ENCODE measurements at places on chromosomes 16 and 17. TPM values are rescaled to one million over a fixed set of nuclear protein-coding genes. Genes with fewer than 3 reads are reported as not detected.

RAD51C gene
- total RNA-seq = 12.2 TPM

SCN4A gene
- 0.45 TPM for total RNA-seq

ACAP1 gene
- 7.2 TPM for total RNA-seq

TNRC6C gene
- total RNA-seq = 14.5 TPM

GRCh38 chr17:39628655-39629493 is 2.1 kb downstream of the PPP1R1B start:
- H3K27ac ChIP-seq = peak overlapping the region; percentile 79
- no peaks in the 10 kb centered on the region for H3K36me3 ChIP-seq
- peaks cover 65% of the 10 kb centered on the region for H3K4me1 ChIP-seq
- DNase-seq = no peak
- H3K27me3 ChIP-seq = peaks cover 66% of the 10 kb centered on the region
- H3K4me3 ChIP-seq = peak overlapping the region; percentile 44

- H3K4me3 ChIP-seq = no peak overlapping the region
- no peak overlapping the region for H3K27ac ChIP-seq
- H3K36me3 ChIP-seq = peaks cover 18% of the 10 kb centered on the region
Measured at GRCh38 chr16:2328428-2328827, 12.1 kb downstream of the ABCA3 start.

DNA sequence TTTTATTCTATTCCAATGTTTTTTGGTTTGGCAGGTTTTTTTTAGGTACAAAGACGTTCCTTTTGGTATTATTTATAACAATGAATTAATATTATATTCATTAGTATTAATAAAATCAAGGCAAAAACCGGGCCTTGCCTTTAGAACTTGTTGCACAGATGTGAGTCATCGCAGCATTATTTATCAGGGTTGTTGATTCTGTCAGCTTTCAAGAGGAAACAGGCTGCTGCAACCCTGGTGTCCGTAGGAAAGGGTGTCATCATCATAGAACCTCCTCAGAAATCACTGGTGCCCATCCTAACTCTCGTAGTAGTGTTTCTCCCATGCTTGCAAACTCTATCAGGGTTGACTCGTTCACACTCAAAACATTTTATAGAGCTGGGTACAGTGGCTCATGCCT is 10.2 kb upstream of the LRRC37B start:
- DNase-seq = no peak
- H3K27me3 ChIP-seq = no peaks in the 10 kb centered on the region
- H3K4me3 ChIP-seq = no peak overlapping the region
- peaks cover 65% of the 10 kb centered on the region for H3K36me3 ChIP-seq
- H3K27ac ChIP-seq = no peak overlapping the region
- no peaks in the 10 kb centered on the region for H3K4me1 ChIP-seq

GRCh38 chr16:53893731-53894435 is 189.9 kb downstream of the FTO start:
- no peak overlapping the region for H3K27ac ChIP-seq
- H3K4me3 ChIP-seq = no peak overlapping the region
- H3K36me3 ChIP-seq = peaks cover 7% of the 10 kb centered on the region
- DNase-seq = no peak
- H3K27me3 ChIP-seq = no peaks in the 10 kb centered on the region

DNA sequence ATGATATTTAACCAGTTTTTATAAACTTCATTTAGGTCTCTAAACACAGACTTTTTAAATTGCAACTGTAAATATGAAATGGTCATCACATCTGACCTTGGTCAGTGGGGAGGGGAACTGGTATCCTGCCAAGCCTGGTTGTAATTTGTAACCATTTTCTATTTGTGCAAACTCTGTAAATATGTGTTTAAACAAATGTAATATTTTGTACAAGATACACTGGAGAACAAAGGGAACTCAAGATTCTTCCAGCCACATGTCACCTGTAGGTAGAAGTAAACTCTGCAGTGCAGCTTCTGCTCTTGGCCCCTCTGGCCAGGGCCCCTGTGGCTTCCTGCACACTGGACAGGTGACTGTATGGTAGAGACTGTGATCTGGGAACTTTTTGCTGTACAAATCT is 35.8 kb downstream of the AKAP1 start:
- no peaks in the 10 kb centered on the region for H3K27me3 ChIP-seq
- H3K4me3 ChIP-seq = no peak overlapping the region
- DNase-seq = no peak
- H3K27ac ChIP-seq = no peak overlapping the region

DNA sequence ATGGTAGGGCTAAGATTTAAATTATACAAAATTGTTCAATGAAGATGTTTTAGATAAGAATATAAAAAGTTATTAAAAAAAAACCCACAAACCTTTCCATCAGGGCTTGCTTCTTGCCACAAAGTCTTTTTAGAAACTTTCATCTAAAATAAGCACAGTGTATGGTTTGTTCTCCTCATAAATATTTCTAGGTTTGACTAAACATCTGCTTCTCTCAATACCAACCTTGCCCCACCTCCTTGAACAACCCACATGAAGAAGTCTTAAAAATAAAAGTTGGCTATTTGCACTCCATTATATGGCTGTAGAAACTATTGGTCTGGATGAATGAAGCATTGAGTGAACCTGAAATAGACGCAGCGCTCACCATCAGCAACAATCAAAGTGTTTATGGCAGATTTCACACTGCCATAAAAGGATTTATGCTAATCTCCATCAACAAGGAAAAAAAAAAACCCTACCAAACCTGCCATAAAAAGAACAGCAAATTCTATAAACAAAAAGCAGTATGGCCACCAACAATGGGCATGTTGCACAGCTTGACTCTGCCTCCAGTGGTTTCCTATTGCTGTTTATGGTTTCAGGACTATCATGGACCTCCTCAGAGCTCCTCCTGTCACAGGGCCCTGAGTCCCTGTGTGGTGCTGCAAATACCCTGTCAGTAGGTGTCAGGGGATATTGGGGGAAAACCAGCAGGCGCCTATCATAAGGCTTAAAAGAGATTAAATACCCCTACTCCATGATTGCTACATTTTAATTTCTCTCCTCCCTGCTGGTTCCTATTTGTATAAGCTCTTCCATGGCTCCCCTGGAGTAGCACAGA is 37.6 kb downstream of the SNX11 start:
- H3K27me3 ChIP-seq = peaks cover 53% of the 10 kb centered on the region
- DNase-seq = no peak
- H3K4me3 ChIP-seq = no peak overlapping the region
- H3K36me3 ChIP-seq = no peaks in the 10 kb centered on the region

DNA sequence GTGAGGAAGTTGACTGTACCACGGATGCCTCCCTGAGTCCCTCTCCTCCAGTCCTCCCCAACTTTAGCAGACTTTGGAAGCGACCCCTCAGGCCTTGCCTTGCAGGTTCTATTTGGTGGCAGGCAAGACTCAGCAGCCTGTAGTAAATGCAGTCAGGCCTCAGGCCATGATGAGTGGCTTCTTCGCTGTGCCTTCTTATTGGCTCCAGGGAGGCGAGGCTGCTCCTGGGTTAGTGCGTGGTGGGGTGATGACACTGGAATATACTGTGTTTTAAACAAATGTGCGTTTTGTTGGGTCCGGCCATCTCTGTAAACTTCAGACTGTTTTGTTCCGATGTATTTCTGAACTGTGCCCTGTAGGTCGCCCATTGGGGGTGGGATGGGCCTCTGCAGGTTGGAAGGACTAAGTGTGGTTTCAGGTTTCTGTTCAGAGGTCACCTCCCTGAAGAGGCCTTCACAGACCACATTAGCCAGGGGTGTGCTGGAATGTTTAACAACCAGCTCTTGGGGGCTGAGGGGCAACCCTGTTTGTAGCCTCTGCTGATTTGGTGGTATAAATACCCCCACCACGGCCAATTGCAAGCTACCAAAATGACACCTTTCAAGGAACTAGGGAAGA is 62.5 kb downstream of the CYLD start:
- H3K4me3 ChIP-seq = no peak overlapping the region
- no peak overlapping the region for H3K27ac ChIP-seq
- H3K36me3 ChIP-seq = peaks cover 12% of the 10 kb centered on the region
- DNase-seq = no peak

DNA sequence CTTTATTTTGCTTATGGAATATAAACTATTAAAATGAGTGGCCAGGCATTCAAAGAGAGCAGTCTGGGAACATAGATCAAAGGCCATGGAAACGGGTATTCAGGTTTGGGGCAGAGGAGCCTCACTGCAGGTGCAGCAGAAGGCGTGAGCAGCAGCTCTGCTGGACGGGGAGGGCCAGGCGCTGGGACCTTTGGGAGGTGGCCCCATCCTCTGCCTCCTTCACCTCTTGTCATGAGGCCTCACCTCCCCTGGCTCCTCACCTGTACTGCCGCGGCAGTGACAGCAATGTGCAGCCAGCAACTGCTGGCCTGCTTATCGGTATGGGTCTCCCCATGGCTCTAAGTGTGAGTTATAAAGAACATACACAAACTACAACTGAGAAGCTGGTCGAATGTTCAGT is 109.4 kb downstream of the CDK5R1 start:
- no peaks in the 10 kb centered on the region for H3K27me3 ChIP-seq
- H3K4me1 ChIP-seq = no peaks in the 10 kb centered on the region
- no peak overlapping the region for H3K27ac ChIP-seq
- H3K4me3 ChIP-seq = no peak overlapping the region

DNA sequence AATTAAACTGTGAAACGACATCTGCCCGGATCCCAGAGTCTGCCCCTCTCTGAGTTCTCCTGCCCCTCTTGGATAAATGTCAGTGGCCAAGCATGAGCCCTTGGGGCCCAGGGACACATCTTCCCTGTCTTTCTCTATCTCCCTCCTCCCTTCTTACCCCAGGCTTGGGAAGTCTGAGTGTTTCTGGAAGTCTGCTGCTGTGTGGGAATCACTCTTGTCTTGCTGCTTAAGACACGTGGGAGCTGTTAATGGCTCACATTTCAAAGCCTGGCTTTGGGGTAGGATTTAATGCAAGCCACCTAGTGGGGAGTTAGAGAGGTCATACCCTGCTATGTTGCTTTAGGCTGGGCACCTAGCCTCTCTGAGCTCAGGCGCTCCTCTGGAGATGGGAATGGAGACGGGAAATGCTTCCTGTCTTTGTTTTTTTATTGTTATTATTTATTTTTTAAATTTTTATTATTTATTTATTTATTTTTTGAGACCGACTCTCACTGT is 218.5 kb upstream of the CIBAR2 start:
- no peaks in the 10 kb centered on the region for H3K27me3 ChIP-seq
- DNase-seq = no peak
- no peak overlapping the region for H3K27ac ChIP-seq

- DNase-seq = no peak
- no peaks in the 10 kb centered on the region for H3K27me3 ChIP-seq
- no peaks in the 10 kb centered on the region for H3K36me3 ChIP-seq
- peaks cover 24% of the 10 kb centered on the region for H3K4me1 ChIP-seq
Measured at GRCh38 chr17:15501282-15501681, 33.9 kb upstream of the CDRT4 start.

DNA sequence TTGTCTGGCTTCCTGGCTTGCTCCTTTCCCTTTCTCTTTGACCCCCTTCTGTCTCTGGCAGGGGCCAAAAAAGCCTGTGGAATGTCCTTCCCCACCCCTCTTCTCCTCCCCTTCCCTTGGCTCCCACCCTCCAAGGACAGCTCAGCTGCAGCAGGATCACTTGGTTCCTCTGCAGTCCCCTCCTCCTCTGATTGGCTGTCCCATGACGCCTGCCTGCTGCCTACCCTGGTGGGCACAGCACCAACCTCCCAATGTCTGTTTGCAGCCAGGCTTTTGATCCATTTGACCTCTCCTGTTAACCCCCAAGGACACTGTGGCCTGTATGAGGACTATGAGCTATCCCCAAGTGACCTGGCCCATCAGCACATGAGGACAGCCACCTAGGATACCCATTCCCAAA is 14.8 kb upstream of the MTMR4 start:
- no peak overlapping the region for H3K4me3 ChIP-seq
- no peaks in the 10 kb centered on the region for H3K36me3 ChIP-seq
- no peak overlapping the region for H3K27ac ChIP-seq
- H3K27me3 ChIP-seq = no peaks in the 10 kb centered on the region
- peaks cover 35% of the 10 kb centered on the region for H3K4me1 ChIP-seq

DNA sequence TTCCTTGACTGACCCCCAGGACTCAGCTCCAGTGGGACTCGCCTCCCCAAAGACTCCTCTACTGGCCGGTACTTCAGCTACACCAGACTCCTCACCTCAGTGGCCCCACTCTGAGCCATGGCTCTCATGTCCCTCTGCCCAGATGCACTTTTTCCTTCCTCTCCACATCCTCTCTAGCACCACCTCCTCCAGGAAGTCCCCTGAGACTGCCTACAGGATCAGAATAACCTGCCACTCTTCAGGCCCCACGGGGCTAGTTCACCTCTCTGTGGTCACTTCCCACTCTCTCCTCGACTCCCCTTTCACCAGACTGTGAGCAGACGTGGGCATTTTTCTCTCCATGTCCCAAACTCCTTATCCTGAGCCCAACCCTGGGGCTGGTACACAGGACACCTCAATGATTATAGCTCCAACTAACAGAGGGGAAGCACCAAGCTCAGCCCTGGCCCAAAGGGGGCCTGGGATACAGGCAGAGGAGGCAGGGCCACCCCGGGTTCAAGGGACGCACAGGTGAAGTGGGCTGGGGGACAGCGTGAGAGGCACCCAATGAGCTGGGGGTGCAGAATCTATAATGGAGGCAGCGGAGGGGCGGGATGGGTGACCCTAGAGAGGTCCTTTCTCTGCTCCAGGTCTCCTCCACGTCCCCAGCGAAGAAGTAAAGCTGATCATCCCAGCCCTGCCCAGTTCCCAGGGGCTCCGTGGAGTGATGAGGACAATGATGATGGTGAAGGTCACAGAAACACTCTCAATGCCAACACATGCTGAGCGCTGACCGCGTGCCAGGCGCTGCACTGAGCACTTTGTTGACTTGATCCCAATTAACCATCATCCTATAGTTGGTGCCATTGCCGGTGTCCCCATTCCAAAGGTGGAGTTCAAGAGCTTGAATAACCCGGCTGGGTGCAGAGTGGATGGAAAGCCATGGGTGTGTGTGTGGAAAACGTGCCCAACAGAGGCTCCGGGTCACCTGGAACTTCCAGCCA is 3.9 kb downstream of the TRPV3 start:
- H3K27ac ChIP-seq = no peak overlapping the region
- DNase-seq = no peak
- H3K27me3 ChIP-seq = peaks cover 5% of the 10 kb centered on the region
- H3K4me3 ChIP-seq = no peak overlapping the region
- H3K36me3 ChIP-seq = no peaks in the 10 kb centered on the region
